ENCODE measurements at places on chromosomes 2 and 18. TPM values are rescaled to one million over a fixed set of nuclear protein-coding genes. Genes with fewer than 3 reads are reported as not detected.
A peak's percentile ranks its signal among the peaks of the same experiment; 100 is the strongest.

DNA sequence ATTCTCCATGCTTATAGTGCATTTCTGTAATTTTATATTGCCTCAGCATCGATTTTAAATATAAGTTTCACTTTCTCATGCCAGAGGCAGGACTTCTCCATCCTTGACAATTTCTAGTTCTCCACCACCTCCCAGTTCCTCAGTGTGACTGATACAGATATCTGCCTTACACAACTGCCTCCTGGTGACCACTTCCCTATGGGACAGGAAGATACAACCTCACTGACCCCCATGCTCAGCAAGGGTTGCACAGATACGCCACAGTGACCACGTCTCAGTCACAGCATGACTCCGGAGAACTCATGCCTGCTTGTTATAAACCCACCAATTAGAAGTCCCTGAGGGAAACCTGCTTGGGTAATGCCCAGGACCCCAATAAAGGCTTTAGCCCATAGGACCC, 284.0 kb upstream of the MC4R start:
- no peak for DNase-seq

GRCh38 chr2:72142570-72143440, 4.9 kb downstream of the CYP26B1 start:
- DNase-seq, result peak; percentile 92

DNA sequence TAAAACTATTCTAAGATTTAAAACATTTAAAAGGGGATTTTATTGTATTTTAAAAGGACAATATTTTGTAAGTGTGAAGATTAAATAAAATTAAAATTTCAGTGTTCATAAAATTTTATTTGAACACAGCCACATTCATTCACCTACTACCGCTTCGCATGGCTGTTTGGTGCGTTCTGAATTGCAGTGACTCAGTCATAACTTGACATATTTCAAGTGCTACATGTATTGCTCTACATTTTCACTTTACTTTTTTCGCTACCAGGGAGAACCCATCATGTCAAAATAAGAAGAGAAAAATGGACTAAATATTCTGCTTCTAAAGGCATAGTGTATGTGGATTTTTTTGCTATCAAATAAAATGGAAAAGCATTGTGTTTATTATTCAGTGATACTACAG, 8.7 kb downstream of the PTH2R start:
- DNase-seq, result no peak

DNA sequence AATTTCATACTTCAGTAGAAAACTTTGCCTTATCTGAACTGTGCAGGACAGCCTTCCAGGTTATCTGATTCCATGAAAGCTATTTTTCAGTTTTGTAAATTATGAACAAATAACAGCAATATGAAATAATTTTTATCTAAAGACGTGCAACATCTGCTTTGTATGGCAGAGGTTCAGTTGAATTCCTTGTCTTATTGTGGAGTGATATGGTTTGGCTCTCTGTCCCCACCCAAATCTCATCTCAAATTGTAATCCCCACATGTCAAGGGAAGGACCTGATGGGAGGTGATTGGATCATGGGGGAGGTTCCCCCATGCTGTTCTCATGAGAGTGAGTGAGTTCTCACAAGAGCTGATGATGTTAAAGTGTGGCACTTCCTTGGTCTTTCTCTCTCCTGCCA, 18.1 kb upstream of the RPIA start:
- no peak for DNase-seq

The ZAP70 gene
- polyA plus RNA-seq, result not detected

DNA sequence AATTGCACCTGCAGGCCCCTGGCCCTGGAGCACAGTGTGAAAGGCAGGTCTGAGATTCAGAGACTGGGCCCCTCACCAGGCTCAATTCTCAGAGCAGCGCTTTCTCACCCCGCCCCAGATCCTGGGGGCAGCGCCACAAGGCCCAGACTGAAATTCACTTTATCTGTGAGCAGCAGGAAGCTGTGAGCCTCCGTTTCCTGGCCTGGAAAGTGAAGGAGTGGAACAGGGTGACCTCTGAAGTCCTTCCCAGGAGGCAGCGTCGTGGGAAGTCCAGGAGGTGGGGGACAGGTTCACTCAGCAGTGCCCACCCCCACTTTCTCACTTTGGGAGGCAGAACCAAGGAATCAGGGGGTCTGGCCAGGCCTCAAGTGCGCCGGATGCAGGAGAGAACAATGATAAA, 235.4 kb downstream of the NDUFA10 start:
- peak; percentile 40 for DNase-seq

DNA sequence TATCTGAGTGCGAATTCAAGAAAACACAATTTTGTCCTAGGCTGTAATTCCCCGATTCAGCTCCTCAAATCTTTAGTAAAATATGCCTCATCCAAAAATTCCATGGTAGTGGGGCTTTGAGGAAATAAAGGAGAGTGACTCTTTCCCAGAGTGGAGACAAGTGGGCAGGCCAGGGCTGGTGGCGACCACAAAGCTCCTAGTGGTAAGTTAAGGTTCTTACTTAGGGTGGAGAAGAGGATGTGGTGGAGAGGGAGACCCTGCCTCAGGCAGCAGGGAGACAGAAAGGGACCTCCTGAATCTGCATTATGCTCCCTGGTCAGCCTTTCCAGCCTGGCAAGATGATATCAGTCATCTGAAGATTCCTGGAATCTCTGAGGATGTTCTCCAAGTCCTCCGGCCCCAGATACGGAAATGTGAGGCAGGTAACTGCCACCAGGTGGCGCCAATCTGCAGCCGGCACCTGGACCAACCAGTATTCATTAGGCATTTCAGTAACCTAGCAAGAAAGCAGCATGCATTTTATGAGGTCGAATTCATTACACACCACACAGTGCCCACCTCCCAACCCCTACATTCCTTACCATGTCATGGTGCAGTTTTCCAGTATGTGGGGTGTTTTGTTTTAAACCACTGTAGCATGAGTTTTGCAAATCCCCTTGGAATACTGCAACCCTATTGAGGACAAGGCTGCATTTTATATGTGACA, 106.4 kb downstream of the POLE4 start:
- DNase-seq, result peak; percentile 65

DNA sequence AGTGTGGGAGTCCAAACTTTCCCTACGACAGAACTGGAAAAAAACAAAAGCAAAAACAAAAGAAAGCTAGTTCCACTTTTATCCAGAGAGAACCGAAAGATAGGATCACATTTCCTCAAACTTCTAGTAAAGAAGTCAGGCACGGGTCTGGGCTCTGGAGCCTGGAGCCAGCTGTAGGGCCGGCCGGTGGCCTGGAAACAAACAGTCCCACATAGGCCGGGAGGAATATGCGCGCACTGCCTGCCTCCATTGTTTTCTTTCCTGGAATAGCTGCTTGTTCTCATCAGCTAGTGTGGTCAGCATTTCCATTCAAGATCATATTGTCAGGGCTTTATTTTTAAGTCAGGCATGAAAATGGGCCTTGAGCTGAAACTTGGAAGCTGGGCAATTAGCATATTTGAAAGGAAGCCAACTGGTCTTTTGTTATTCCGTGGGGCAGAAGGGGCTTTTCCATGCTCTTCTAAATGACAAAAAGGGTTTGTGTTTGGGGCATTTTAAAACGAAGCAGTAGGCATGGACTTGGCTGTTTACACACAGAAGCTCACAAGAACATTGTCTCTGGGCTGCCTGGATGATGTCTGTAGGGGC, 58.7 kb upstream of the RFX8 start:
- no peak for DNase-seq

GRCh38 chr2:191637182-191638078, 40.5 kb upstream of the NABP1 start:
- no peak for DNase-seq

The CPO gene
- polyA plus RNA-seq, result not detected

DNA sequence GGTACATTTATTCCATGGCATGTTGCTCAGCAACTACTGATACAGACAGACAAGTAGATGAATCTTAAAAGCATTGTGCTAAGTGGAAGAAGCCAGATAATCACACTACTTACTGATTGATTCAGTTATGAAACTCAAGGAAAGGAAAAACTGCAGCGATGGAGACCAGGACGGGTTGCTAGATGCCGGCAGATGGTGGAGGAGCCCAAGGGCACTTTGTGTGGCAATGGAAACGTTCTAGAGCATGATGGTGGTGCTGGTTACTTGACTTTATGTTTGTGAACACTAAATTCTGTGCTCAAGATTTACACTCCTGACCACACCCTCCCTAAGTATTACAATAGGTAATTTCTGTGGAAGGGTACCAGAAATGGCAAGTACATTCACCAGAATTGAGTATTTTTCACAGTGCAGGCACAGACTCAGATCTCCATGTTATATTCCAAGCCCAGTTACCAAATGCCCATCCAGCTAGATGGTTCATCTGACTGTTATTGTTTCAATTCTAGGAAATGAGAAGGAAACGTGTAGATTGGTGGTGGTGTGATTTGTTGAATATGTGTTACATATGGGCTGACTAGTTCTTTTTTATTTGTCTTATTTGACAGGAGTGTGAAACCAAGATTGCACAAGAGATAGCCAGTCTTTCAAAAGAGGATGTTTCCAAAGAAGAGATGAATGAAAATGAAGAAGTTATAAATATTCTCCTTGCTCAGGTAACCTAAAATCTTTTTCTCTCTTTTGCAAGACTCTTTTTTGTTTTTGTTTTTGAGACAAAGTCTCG, 55.1 kb downstream of the RALBP1 start:
- no peak for DNase-seq

DNA sequence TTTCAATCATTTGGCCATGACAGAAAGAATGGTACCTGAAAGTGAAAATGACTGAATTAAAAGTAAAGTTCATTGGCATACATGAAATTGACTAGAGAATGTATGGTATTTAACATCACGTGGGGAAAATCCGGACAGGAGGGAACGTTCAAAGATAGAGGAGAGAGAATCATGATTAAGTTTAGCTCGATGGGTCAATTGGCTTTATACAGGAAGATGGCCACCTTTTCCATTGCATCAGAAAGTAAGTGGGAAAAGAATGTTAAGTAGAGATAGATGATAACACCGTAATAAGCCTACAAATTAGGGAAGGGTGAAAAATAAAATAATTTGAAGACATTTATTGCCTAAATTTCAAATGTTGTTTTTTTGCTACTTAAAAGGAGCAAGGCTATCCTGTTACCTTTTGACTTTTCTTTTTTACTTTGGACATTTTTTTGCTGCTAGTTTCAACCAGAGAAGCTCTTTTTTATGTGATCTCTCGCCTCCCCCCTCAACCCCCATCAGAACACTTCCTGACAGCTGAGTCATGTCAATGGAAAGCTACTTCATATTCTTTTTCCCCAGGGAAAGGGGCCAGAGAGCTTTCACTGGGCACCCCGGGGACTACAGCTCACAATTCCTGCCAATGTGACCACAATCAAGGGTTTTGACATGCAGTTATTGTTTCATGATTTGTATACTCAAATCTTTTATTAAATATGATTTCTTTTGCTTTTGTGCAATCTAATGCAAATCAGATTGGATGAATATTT, 767 bp upstream of the CCDC102B start:
- no peak for DNase-seq

GRCh38 chr2:32402091-32402490, 45.3 kb downstream of the BIRC6 start:
- no peak for DNase-seq

GRCh38 chr2:155250800-155251199, 552.3 kb downstream of the KCNJ3 start:
- no peak for DNase-seq

DNA sequence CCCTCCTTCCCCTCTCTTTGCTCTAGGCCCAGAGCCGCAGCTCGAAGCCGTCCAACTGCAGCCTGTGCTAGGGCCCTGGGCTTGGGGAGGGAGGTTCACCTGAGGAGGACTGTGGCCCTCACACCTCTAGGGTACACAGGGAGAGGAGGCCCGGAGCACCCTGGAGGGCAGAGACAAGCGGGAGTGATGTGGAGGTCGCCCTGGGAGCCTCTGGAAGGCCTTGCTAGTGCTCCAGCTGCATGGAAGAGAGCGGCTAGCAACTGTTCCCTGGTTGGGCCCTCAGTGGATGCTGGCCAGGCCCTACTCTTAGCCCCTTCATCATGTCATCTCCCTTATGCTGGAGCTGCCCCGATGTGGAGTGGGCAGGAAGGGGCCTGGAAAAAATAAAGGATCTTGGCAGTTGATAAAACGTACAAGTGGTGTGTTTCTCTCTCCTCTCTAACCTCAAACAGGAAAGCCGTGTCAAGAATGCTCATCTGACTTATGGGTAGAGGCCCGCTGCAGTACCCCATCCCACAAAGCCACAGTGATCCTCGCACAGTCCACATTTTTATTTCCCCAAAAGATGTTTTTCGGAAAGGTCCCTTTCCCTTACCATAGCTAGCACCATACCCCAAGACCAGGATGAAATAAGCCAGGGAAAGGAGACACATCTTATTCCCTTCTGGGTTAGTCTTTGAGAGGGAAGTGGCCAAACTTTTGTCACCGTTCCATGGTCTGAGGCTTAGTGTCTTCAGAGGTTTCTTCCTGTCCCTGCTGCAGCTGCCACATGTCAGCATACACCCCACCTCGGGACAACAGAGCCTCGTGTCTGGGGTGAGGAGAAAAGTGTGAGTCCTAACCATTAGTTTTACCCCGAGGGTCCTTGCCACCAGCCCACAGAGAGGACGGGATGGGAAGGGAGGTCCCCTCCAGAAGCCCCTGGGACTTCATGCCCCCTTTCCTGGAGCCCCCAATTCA, 2.9 kb downstream of the ZFAND2B start:
- DNase-seq, result peak; percentile 63

All from sigmoid colon (tissue), 7 donors.